Stimulated activated CD8-positive, alpha-beta memory T cell treated with anti-CD3 and anti-CD28 coated beads, Interleukin-2, amount 100 ng/mL, for 48 hours (primary cell): ENCODE measurements at places on chromosomes 6 and 20.

DNA sequence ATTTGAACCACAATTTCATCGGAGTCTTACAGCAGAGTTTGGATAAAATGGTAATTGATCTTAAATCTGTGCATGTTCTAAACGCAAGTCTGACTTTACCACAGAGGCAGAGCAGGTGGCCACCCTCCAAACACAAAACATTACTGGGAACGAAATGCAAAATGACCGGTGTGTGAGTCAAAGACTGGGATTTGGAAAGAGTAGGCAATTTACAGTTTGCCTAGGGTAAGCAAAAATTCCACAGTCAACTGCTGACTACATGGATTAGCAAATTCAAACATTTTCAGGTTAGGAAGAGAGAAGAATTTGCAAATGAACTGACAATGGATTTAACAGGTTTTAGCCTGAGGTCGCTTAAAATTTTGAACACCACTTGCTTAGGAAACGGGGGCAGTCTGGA is 444.4 kb downstream of the HDGFL1 start:
- DNase-seq = no peak

GRCh38 chr6:37396571-37397180 is 36.3 kb upstream of the CMTR1 start:
- DNase-seq = no peak

- DNase-seq = no peak
Observed at GRCh38 chr6:12485226-12485764, 195.1 kb downstream of the EDN1 start.

- no peak for DNase-seq
Observed at GRCh38 chr20:39853636-39854035, 835.4 kb downstream of the MAFB start.

DNA sequence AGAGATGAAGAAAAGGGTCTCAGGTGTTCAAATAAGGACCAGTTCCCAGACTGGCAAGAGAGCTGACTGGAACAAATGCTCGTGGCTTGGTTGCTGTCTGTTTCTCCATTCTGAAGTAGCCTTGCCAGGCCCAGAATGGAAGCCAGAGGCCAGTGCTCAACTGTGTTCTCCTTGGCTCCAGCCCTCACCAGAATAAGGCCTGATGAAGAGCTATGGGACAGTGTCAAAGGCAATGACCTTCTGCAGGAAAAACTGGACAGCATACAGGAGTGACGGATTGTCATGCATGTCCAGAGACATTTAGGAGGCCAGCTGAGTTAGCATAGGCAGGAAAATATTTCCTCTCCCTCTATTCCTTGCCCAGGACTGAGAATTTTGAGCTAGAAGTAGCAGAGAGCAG is 72.2 kb downstream of the HAO1 start:
- DNase-seq = no peak

DNA sequence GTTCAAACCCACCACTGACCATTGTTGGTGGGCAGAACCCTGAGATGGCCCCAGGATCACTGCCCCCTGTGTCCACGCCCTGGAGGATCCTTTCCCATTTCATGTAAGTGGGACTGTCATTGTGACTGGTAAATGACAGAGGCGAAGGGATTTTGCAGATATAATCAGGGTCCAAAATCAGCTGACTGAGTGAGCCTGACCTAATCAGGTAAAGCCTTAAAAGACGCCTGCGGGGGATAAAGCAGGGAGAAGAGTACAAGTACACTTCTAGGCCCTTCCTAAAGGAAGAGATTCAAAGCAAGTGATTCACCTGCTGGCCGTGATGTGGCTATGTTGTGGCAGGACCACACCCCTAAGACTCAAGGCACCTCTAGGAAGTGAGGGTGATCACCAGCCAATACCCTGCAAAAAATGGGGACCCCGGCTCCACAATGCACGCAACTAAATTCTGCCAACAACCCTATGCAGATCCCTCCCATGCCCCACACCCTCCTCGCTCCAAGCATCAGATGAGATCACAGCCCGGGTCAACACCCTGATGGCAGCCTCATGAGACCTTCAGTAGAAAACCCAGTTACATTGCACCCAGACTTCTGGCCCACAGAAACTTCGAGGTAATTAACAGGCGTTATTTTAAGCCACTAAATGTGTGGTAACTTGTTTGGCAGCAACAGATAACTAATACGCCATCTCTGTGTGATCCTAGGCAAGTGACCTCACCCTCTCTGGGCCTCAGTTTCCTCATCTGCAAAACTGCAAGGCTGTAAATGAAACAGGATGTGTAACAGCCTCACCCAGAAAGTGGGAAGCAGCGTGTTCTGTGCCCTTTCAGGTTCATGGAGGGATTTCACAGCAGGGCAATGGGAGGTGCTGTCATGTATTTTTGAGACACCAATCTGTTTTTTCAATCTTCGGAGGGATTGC is 11.3 kb downstream of the PREX1 start:
- no peak for DNase-seq

DNA sequence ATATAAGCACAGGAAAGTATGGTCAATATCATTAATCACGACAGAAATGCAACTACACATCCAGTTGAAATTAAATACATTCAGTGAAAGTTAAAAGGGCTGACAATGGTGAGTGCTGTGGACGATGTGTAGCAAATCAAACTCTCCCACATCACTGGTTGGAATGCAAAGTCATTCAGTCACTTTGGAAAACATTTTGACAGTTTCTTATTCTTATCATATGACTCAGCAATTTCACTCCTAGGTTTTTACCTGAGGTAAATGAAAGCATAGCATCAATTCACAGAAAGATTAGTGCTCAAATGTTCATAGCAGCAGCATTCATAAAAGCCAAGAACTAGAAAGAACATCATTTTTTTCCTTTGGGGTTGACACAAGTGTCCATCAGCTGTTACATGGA is 28.6 kb upstream of the SAMD5 start:
- DNase-seq = no peak

- DNase-seq = no peak
Observed at GRCh38 chr6:122128445-122128844, 271.0 kb upstream of the HSF2 start.

DNA sequence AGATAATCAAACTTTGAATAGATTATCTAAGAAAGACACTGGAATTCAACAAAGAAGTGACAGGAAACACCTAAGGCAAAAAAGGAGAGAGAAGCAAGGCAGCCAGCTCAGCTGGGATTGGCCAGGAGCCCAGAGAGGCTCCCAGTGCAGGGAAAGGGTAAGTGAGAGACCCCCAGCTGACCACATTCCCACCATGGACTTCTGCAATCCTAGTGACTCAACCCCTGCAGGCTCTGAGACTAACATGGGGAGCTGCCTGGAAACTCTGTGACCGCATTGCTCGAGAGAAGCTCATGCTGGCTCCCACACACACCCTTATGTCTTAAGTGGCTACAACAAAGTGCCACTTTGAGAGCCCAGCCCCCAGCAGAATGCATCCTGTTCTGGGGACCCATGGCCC is 215.1 kb downstream of the PACRG start:
- DNase-seq = no peak

DNA sequence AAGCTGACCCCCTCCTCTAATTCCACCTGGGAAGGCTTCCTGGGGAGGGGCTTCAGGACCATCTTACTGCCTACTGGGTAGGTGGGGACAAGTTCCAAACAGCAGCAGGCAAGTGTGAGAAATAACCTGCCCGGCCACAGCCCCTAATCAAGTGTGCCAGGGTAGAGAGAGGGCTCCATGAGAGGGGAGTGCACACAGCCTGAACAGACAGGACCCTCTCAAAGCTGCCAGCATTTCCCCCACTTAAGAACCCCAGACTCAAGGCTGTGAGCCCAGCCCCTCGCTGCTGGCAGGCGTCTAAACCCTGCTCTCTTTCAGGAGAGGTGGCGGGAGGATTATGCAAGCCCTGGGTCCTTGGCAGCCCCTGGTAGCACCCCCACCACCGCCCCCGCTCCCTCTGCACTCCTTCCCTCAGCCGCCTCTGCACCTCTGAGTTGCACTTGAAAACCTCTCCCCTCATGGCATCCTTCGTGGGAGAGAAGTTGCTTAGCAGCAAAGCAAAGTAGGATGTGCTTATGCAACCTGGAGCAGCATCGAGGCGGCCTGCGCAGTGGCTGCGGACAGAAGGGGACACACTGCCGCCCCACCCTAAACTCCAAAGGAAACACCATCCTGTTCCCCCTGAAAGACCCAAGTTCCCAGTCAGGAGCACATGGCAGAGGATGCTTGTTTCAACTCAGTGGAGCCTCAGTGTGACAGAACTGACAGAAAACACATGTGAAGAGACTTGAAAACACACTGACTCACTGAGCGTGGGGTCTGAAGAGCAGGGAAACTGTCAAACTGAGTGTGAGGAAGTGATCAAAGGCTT is 10.5 kb downstream of the DDRGK1 start:
- no peak for DNase-seq

DNA sequence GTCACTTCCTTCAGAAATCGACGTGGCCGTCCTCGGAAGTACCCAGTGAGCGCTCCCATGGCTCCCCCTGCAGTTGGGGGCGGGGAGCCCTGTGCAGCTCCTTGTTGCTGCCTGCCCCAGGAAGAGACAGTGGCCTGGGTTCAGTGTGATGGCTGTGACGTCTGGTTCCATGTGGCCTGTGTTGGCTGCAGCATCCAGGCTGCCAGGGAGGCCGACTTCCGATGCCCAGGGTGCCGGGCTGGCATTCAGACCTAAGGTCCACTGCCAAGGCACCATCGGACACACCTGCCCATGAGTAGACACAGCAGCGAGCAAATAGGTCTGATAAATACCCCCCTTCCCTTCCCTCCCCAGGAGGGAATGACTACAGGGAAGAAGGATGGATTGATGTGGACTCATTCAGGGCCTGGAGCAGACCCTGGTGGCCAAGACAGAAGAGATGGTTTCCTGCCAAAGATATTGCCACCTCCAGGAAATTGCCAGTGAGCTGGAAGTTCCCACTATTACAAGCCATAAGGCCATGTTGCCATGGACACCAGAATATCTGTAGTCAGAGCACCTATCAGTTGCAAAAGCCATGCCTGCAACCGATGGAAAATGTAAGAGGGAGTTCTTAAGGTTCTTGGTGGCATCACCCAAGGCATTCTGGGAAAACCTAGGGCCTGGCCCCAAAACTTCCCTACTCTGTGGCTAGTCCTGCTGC is 4.2 kb downstream of the TCF19 start:
- DNase-seq = no peak

- no peak for DNase-seq
Observed at GRCh38 chr6:104320896-104321295, 538.8 kb downstream of the HACE1 start.

GRCh38 chr20:51529758-51530157 is 12.8 kb downstream of the NFATC2 start:
- peak; percentile 80 for DNase-seq

GRCh38 chr6:14366872-14367271 is 249.3 kb downstream of the CD83 start:
- no peak for DNase-seq

- DNase-seq = no peak
Observed at GRCh38 chr6:18545726-18546125, 158.6 kb downstream of the RNF144B start.

DNA sequence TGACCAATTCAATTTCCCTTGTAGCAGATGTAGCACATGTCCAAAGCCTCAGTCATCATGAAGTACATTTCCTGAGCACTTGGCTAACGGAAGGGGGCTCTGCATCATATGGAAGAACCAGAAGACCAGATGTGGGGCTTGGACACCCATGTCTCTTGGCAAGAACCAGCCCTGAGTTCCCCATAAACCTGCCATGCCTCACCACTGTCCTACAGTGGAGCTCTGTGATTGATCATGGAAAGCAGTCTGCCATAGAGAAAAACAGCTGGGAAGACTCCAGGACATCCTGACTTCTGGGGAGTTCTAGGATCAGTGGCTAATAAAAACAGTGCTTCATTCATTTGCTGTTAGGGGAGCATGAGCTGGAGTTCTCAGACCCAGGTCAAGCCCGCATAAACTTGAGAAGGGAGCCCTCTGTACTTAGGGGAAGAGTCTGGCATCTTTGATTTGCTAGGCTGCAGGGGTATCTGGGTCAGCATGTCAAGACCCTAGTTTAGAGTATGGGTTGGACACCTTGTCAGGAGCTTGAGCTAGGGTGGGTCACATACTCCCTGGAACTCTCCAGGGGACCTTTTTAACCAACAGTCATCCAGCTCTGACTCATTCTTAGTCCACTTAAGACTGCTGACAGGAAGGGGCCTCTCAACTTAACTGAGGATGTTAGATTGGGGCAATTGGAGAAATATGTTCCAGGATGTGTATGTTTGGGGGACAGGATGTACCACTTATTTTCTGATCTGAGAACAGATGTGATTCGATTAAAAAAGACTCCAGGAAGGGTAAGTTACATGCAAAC is 26.3 kb upstream of the TRAM2 start:
- no peak for DNase-seq

DNA sequence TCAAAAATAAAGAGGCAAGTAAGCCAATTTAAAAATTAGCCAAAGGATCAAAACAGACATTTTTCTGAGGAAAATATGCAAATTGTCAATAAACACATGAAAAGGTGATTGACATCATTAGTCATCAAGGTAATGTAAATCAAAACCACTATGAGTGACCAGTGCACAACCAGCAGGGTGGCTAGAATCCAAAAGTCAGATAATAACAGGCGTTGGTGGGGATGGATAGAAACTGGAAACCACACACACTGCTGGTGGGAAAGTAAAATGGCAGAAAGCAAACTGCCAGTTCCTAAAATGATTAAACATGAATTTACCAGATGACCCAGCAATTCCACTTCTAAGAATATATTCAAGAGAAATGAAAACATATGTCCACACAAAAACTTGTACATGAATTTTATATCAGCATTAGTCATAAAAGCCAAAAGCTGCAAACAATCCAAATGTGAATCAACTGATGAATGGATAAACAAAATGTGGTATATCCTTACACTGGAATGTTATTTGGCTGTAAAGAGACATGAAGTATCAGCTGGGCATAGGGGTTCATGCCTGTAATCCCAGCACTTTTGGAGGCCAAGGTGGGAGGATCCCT is 74.8 kb upstream of the MBOAT1 start:
- no peak for DNase-seq

DNA sequence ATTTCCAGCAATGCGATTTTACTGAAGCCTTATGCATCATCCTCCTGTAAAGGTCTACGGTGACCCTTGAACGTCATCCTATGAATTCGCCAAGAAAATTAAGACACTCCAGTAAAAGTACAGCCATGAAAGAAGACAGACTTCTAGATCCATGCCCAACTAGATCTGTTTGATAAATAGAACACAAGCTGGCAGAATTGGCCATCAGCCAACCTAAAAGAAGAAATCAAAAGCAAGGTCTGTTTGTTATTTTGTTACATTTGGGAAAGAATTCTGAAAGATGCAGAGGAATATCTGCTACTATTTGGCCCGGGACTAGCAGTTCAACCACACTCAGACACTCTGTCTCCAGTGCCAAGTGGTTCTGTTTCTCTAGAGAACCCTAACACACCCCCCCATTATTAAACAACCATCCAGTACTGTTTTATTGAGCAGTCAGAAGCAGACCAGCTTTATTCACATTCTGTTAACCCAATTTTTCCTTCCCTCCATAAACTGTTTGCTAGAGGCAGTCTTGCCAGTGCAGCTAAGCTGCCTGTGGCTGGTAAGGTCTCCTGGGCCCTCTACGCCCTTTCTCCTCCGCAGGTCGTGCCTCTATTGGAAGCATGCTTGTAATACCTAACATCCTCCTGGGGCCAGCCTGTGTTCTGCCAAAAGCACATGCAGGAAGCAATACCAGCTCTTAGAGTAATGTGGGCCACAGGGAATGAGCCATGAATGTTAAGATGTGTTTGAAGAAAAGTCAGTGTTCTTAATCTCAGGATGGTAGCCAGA is 30.7 kb downstream of the LY86 start:
- no peak for DNase-seq

- no peak for DNase-seq
Observed at GRCh38 chr20:53859684-53860083, 210.7 kb downstream of the BCAS1 start.
